Stimulated activated CD4-positive, alpha-beta T cell treated with anti-CD3 and anti-CD28 coated beads, Interleukin-1b, Interleukin-23, amount 100 ng/mL, for 1 hour (primary cell): ENCODE measurements at places on chromosomes 2 and 18.

DNA sequence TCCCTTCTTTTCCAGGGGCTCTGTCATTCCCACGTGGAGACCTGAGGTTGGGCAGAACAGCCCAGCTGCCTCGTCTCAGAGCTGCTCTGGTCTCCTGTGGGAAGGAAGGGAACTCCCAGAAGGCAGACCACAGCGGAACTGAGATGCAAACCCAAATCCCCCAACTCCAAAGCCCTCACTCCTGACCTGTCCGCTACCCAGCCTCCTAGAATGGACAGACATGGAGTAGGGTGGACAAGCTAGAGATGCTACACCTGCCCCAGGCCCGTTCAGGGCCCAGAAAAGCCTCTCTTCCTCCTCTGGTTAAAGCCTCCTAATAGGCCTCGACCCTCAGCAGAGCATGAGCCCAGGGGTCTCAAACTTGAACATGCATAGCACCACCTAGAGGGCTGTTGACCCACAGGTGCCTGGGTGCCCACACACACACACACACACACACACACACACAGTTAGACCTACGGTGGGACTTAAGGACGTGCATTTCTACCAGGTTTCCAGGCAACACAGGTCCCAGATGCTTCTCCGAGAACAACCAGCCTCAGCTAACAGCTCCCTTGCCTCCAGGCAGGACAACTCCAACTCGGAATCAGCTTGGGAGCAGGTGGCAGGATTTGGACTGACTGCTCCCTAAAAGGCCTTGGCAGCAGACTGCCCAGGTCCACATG is 93.5 kb downstream of the TNS1 start:
- DNase-seq = no peak

DNA sequence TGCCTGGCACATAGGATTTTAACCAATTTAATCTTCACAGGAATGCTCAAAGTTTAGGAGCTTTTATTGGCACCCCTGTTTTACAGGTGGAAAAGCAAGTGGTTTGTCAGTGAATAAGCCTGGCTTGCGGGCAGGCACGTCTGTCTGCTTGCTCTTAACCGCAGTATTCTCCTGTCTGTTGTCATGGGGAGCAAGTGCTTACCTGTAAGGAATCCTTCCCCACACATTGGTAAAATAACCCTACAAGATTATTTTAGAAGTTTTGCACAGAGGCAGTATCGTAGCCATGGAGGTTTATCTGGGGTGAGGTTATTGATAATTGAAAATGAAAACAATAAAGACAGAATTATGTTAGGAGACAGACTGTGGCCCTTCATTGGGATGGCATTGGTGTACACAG is 174.9 kb downstream of the AGAP1 start:
- no peak for DNase-seq

GRCh38 chr2:59684771-59685166 is 868.7 kb downstream of the BCL11A start:
- DNase-seq = no peak

GRCh38 chr18:67468038-67468437 is 48.5 kb downstream of the DSEL start:
- DNase-seq = no peak
